ENCODE measurements at places on chromosomes 5 and 9.

DNA sequence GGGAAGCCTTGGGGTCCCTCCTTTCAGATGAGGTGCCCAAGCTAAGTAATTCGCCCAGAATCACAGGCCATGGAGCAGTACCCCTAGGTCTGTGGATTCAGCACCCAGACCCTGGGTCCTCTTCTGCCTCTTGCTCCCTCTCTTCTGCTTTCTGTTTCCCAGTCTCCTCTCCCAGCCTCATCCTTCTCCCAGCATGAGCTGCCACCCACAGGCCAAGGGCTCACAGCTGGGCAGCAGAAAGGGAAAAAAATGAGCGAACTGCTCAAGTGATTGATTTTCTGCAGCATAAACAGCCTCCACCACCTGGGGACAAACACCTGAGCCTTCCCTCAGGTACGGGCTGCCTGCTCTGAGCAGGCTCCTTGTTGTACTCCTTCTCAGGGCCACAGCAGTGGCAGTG lies 113.9 kb upstream of the SAP30L start:
- DNase-seq: no peak

GRCh38 chr9:370086-370485 lies 155.4 kb downstream of the DOCK8 start:
- DNase-seq: no peak

- DNase-seq: no peak
These were observed 29.5 kb downstream of the RAI14 start for GRCh38 chr5:34685485-34686165.

GRCh38 chr9:87944096-87944495 lies 26.3 kb downstream of the SPATA31C1 start:
- DNase-seq: no peak

- peak; percentile 69 for DNase-seq
These were observed 497.6 kb downstream of the GADD45G start for GRCh38 chr9:90102292-90102901.

DNA sequence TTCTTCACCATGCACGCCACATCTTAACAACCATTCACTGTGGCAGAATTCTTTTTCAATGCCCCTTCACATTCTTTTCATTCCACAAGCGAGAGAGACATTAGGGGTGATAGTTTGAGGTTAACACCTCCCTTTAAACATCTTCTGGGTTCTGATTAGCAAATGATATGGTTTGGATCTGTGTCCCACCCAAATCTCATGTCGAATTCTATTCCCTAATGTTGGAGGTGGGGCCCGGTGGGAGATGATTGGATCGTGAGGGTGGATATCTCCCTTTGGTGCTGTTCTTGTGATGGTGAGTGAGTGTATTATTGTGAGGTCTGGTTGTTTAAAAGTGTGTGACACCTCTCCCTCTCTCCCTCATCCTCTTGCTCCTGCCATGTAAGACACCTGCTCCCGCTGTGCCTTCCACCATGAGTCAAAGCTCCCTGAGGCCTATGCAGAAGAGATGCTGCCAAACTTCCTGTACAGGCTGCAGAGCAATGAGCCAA lies 46.1 kb upstream of the RAI14 start:
- DNase-seq: no peak
